ENCODE measurements at places on chromosomes 7 and 10.
A peak's percentile ranks its signal among the peaks of the same experiment; 100 is the strongest.

DNA sequence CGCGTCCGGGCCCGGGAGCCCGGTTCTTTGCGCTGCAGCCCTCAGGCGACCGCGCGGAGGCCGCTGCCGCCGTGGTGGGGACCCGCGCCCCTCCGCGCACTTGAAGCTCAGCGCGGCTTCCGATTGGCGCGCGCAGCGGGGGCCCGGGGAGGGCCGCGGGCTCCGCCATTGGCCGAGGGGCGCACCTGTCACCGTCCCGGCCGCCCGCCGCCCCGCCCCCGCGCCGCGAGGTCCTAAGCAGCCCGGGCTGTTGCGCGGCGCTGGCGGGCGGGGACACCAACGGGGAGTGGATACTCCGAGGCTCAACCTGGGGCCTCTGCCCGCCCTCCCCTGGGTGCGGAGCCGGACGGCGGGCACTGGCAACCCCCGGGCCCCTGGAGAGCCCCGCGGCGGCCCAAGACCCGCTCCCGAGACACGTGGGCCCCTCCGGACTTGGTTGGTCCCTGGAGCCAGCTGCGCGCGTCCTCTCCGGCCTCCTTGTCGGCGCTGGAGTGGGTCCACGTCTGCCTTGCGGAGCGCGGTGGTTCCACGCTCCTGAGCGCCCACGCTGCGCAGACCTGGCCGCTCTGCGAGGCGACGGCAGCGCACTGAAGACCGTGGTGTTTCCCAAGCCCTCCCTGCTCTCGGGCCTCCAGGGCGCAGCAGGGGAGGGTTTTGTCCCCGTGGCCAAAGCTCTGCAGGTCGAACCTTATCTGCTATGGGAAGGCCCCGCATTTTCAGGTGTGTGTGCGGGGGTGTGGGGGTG is at the start of gene MNX1:
Gene MNX1, minus strand, starts transcription at position 76 of the 745 bp plus-strand sequence. CDS start 313 bp downstream, outside the sequence.
- no peak for DNase-seq

DNA sequence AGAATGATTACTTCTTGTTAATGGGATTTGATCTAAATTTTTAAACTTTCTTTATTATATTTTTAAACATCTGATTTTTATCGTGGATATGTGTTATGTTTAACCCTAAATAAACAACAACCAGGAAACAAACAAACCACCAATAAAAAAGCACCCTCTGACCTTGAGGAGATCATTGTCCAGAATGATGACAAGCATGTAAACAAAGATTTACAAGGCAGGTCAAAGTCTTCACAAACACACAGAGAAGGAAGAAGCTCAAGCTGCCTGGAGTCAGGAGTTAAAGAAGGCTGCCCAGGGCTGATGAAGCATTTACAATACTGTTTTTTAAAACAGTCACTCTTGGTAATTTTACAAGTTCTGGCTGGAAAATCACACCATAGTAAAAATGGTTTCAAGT is 31.0 kb upstream of the EGFR start:
- no peak for DNase-seq

GRCh38 chr7:14340393-14341074 is 351.1 kb upstream of the ETV1 start:
- no peak for DNase-seq

GRCh38 chr10:130707389-130707979 is 571.3 kb downstream of the GLRX3 start:
- no peak for DNase-seq

DNA sequence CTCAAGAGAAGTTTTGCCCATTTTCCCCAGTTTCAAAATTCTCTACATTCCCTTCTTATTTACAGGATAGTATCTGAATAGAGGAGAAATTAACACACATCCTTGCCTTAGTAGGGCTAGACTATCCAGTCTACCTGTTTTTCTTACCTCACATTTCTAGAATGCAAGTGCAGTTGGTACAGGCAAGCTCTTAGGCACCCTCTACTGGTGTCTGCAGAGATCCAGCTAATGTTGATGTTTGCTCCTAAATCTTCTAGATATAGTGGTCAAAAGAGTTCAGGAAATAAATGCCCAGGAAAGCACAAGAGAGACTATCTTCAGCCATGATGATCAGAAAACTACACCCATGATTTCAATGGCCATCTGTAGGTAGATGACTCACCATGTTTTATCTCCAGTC is 205.3 kb downstream of the HTR7 start:
- DNase-seq = peak; percentile 20

All from IMR-90 (cell line).